ENCODE measurements at places on chromosomes 1 and 21. TPM values are rescaled to one million over a fixed set of nuclear protein-coding genes. Genes with fewer than 3 reads are reported as not detected.
A peak's percentile ranks its signal among the peaks of the same experiment; 100 is the strongest.

GRCh38 chr1:42999308-42999707 is 40.6 kb upstream of the SLC2A1 start:
- H3K27ac ChIP-seq, result no peak overlapping the region
- H3K36me3 ChIP-seq, result no peaks in the 10 kb centered on the region
- H3K27me3 ChIP-seq, result no peaks in the 10 kb centered on the region
- H3K4me1 ChIP-seq, result no peaks in the 10 kb centered on the region

The NCMAP gene
- 8.3 TPM for total RNA-seq

DNA sequence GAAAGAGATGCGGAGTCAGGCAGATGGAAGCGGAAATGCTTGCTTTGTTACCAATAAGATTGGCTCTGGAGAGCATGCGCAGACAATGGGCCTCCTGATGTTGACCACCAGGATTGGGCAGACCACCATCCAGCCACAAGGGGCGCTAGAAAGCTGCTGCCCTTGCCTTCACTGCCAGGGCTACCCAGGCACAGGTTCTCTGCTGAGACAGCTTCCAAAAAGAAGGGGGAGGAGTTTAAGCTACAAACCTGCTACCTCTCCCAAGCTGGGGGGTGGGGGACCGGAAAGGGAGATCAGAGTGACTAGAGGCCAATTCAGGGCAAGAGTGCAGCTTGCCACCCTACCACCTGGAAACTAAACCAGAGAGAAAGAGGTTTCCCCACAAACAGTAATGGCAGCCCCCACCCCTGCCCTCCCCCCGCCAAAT is 369.7 kb downstream of the RRAGC start:
- H3K4me3 ChIP-seq, result no peak overlapping the region
- H3K4me1 ChIP-seq, result no peaks in the 10 kb centered on the region
- DNase-seq, result no peak

GRCh38 chr1:40694353-40694874 is 2.9 kb downstream of the NFYC start:
- no peak overlapping the region for H3K4me3 ChIP-seq
- no peaks in the 10 kb centered on the region for H3K36me3 ChIP-seq
- no peak for DNase-seq
- H3K27ac ChIP-seq, result no peak overlapping the region

The BARHL2 gene
- not detected for total RNA-seq

DNA sequence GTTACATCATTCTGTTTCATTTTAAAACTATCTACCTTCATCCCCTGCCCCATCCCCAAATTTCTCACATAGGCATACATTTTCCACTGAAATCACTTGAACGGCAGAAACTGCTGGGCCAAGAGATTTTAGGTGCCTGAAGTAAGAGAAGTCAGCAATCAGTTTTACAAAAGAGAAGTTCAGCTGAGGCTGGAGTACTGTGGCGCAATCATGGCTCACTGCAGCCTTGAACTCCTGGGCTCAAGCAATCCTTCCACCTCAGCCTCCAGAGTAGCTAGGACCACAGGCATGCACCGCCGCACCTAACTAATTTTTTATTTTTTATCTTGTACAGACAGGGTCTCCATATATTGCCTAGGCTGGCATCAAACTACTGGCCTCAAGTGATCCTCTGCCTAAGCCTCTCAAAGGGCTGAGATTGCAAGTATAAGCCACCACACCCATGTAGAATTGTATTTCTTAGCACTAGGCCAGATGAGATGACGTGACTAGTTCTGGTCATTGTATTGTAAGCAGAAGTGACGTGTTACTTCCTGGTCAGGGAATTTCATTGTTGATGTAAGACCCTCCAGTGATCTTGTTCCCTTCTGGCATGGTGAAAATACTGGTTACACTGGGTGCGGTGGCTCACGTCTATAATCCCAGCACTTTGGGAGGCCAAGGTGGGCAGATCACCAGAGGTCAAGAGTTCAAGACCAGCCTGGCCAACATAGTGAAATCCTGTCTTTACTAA is 7.1 kb downstream of the BECN2 start:
- no peaks in the 10 kb centered on the region for H3K36me3 ChIP-seq
- H3K27ac ChIP-seq, result no peak overlapping the region
- DNase-seq, result no peak
- no peak overlapping the region for H3K4me3 ChIP-seq
- H3K27me3 ChIP-seq, result no peaks in the 10 kb centered on the region

DNA sequence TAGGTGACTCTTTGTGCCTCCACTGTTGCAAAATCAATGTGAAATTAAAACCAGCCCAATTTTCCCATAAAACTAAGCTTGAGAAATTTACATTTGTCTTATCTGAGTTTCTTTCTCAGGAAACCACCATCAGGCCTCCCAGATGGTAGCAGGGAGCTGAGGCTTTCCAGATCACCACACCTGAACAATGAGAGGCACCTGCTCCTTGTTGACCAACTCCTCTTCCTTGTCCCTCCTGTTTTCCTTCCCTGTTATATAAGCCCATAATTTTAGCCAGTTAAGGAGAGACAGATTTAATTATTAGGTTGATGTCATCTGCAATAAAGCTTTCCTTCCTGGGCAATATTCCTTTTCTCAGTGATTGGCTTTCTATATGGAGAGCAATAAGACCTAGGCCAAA is 32.0 kb upstream of the C1orf185 start:
- H3K27me3 ChIP-seq, result no peaks in the 10 kb centered on the region
- H3K4me1 ChIP-seq, result no peaks in the 10 kb centered on the region
- no peak for DNase-seq
- H3K36me3 ChIP-seq, result no peaks in the 10 kb centered on the region
- H3K27ac ChIP-seq, result no peak overlapping the region

DNA sequence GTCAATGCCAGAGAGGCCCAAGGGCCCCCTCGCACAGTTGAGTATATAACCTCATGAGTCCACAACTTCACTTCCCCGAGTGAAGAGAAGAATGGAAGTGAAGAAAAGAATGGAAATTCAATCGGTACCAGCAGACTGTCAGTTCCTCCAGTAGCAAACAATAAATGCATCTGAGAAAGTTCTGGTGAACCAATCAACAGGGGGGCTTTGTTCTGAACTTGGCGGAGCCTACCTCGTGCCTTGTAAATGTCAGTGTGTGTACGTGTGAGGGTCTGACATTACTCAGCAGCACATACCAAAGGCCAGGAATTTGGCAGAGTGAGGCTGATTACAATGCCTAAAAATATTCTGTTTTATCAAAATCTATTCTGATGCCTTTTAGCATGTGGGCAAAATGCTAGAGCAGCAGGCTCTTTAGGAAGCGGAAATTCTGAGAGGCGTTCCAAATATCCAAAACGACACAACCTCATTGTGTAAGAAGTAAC is 238.5 kb downstream of the LTN1 start:
- no peak overlapping the region for H3K4me3 ChIP-seq
- no peak for DNase-seq
- peak overlapping the region; percentile 37 for H3K27ac ChIP-seq
- H3K4me1 ChIP-seq, result no peaks in the 10 kb centered on the region

- H3K27ac ChIP-seq, result peak overlapping the region; percentile 24
- H3K4me1 ChIP-seq, result peaks cover 4% of the 10 kb centered on the region
- no peak for DNase-seq
Measured at GRCh38 chr1:9135073-9135836, 6.4 kb upstream of the GPR157 start.

The GNPAT gene
- 14.0 TPM for total RNA-seq

DNA sequence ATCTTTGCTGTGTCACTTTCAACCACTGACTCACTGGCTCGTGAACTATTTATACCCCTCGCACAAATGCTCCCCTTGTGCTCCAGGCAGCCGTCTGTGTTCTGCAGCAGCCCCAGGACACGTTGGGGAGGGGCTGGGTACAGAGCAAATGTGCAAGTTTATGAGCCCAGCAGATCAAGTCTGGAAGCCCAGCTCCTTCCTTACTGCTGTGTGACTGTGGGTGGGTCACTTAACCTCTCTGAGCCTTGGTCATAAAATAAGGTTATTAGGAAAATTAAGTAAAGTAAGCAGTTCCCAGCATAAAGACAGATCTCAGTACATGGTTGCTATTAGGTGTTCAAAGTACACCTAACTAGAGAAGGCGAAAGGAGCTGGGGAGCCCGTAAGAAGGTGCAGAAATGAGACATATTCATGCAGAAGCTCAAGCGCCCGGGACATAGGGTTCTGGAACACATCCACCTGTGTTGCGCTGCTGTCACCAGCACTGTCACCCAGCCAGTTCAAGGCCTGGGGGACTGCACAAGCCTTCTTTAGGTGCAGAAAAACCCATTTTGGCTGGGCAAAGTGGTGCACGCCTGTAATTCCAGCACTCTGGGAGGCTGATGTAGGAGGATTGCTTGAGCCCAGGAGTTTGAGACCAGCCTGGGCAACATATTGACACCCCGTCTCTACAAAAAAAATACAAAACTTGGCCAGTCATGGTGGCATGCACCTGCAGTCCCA is 13.8 kb downstream of the EFHD2 start:
- no peak for DNase-seq
- peaks cover 33% of the 10 kb centered on the region for H3K36me3 ChIP-seq
- H3K4me3 ChIP-seq, result no peak overlapping the region
- no peak overlapping the region for H3K27ac ChIP-seq
- H3K4me1 ChIP-seq, result peaks cover 52% of the 10 kb centered on the region
- H3K27me3 ChIP-seq, result no peaks in the 10 kb centered on the region

DNA sequence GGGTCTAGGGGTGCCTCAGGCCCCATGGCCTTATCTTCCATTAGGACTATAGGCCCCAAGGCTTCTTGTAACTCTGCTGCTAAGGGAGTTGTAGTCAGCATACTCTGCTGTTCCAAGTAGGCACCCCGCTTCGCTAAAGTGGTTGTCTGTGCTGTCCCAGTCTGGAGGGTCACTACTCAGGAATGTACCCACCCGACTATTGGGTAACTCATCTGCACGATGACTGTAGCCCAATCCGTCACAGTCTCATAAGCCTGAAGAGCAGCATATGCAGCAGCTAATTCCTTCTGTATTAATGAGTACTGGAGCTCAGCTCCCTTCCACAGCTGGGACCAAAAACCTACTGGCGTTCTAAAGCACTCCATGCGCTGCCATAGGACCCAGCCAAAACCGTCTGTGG is 111.0 kb downstream of the GDAP2 start:
- H3K27me3 ChIP-seq, result no peaks in the 10 kb centered on the region
- no peak for DNase-seq
- no peak overlapping the region for H3K4me3 ChIP-seq
- peaks cover 7% of the 10 kb centered on the region for H3K4me1 ChIP-seq
- no peak overlapping the region for H3K27ac ChIP-seq

DNA sequence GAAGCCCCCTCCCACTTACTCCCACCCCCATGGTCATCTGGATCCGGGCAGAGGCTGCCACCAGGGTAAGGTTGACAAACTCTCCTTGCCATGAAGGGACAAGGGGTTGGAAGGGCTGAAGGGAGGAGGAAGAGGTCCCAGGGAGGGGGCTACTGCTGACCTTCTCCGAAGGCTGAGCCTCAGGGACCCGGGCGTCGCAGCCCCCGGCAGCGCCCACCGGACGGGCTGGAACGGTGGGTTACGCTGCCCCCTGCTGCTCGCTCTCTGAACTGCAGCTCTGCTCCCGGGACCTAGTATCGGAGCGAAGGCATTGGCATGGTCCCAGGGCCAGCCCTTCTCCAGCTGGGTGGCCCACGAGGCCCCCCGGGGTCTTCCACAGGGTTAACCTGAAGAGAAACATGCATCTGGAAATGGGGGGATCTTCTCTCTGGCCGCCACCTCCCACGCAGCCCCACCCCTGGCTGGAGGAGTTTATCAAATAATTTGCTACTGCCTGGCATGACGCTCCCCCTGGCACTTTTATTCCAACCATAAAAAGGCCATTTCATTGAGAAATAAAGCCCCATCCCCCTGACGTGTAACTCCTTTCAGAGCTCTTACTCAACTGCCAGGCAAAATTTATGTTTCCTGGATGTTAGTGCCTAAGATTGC is 70.4 kb upstream of the TARDBP start:
- H3K27ac ChIP-seq, result no peak overlapping the region
- DNase-seq, result peak; percentile 86
- peaks cover 20% of the 10 kb centered on the region for H3K4me1 ChIP-seq
- no peak overlapping the region for H3K4me3 ChIP-seq
- H3K27me3 ChIP-seq, result no peaks in the 10 kb centered on the region

DNA sequence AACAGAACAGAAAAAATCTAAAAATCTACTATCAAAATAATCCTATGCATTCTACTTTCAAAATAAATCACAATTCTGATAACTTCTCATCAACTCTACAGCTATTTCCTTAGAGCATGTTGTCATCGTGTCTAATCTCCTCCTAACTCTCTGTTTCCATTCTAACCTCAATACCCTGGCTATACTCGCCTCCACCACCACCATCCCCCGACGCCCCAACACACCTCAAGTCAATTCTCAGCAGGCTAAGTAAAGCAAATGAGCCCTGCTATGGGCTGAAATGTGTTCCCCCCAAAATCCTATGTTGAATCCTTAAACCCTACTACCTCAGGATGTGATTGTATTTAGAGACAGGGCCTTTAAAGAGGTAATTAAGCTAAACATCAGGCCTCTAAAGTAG is 34.6 kb downstream of the NRDC start:
- peaks cover 12% of the 10 kb centered on the region for H3K36me3 ChIP-seq
- no peak for DNase-seq
- no peak overlapping the region for H3K4me3 ChIP-seq
- no peaks in the 10 kb centered on the region for H3K27me3 ChIP-seq

GRCh38 chr1:237613984-237614383 is 276.7 kb downstream of the ZP4 start:
- no peaks in the 10 kb centered on the region for H3K27me3 ChIP-seq
- H3K36me3 ChIP-seq, result no peaks in the 10 kb centered on the region
- no peak overlapping the region for H3K27ac ChIP-seq

GRCh38 chr1:66271904-66272254 is 262.1 kb upstream of the SGIP1 start:
- peak; percentile 54 for DNase-seq
- H3K36me3 ChIP-seq, result no peaks in the 10 kb centered on the region
- no peaks in the 10 kb centered on the region for H3K27me3 ChIP-seq
- H3K4me1 ChIP-seq, result peaks cover 70% of the 10 kb centered on the region
- H3K27ac ChIP-seq, result peak overlapping the region; percentile 73

The MRPL39 gene
- 20.5 TPM for total RNA-seq

The SARS1 gene
- 170 TPM for total RNA-seq

The C1orf87 gene
- 4.4 TPM for total RNA-seq

Measured in upper lobe of left lung (tissue), 6 donors.